Dermis blood vessel endothelial cell (primary cell): ENCODE measurements at places on chromosomes 3 and 15. TPM values are rescaled to one million over a fixed set of nuclear protein-coding genes. Genes with fewer than 3 reads are reported as not detected.

NR1I2 gene
- under 0.01 TPM in 1 of 2 replicates, not detected in the other for total RNA-seq

DNA sequence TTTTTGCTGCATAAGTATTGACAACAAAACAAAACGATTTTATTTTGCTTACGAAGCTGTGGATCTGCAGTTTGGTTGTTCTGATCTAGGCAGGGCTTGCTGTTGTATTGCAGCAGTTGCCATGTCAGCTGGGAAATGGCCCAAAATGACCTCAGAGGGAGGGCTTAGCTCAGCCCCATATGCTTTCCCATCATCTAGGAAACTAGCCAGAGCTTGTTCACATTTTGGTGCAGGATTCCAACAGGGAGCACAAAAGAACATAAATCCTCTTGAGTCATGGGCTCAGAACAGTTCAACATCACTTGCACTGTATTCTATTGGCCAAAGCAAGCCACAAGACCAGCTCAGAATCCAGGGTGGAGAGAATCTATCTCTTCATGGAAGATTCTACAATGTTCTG, 42.2 kb upstream of the ROBO2 start:
- DNase-seq = no peak

DNA sequence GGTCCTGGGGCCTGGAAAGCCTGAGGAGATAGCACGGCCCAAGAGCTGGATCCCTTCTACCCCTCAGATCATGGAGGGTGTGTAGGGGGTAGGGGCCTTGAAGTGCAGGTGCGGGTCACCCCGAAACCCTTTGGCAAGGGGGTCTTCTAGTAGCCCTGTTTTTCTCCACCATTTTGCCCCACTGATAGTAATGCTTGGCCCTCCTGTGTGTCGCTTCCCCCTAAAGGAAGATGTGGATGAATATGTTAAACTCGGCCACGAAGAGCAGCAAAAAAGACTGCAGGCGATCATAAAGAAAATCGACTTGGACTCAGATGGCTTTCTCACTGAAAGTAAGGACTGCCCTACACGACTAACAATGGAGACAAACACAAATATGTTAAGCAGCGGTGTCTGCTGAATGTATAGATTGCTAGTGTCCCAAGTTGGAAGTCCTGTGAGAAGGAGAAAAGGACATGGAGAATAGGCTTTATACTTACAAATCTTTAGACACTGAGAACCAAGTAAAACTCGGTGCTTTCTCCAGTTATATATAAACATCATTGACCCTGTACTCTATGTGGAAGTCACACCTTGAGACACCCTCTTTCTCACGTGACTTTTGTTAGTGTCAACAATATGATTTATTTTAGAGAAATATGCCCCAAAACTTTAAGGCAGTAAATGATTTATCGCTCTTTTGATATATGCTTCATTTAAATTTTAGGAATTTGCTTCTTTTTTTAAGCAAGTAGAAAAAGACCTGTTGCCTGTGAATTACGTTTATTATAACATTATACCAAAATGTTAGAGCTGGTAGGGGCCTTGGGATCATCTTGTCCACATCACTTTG, 802 bp downstream of the RCN2 start:
- peak; percentile 29 for DNase-seq

DNA sequence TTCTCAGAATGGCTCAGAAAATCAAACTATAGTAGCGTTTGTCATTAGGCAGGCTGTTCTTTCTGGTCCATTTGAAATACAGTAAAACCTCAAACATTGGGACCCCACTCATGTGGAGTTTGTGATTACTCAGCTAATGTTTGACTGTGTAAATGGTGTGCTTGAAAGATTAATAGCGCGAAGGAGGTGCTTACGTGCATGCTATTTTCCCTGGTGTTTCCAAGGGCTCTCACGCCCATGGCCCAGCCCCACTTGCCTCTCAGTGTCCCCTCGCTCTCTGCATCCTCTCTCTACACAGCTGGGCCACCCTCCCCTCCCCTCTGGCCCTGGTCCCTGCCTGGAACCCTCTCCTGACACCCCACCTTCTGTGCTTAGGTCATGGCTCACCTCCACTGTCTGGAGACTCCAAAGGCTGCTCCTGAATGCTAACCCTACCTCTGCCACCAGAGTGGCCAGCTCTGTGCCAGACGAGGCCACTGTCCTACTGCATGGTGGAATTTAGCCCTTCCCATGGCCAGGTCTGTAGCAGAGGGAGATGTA, 194.2 kb downstream of the PLCL2 start:
- no peak for DNase-seq
